Osteoblast (primary cell): ENCODE measurements at places on chromosomes 2 and 18. TPM values are rescaled to one million over a fixed set of nuclear protein-coding genes. Genes with fewer than 3 reads are reported as not detected.

Gene ECEL1
- not detected in 2 replicates for total RNA-seq

Gene UGT1A1
- not detected in 2 replicates for total RNA-seq

Gene PMAIP1
- 3.5 and 4.0 TPM in 2 replicates for total RNA-seq

Gene CERKL
- total RNA-seq: under 0.01 TPM in 1 of 2 replicates, not detected in the other

Gene PCARE
- not detected in 2 replicates for total RNA-seq
